ENCODE measurements at places on chromosomes 3 and 15.

DNA sequence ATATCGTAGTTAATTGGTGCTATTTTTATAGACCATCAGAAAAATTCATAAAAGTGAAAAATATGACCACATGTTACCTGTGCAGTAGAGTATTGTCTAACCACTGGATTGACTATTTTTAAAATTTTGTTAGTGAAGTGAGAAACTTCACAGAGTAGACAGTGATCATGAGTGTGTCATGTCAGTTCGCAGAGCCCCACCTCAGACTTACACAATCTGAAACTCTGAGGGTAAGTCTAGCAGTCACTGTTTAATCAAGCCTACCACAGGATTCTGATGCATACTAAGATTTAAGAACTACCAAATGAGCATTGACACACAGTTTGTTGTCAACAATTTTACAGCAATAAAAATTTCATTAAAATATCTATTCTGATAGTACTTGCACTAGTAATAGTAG is 552.9 kb upstream of the SUCLG2 start:
- no peak for DNase-seq

DNA sequence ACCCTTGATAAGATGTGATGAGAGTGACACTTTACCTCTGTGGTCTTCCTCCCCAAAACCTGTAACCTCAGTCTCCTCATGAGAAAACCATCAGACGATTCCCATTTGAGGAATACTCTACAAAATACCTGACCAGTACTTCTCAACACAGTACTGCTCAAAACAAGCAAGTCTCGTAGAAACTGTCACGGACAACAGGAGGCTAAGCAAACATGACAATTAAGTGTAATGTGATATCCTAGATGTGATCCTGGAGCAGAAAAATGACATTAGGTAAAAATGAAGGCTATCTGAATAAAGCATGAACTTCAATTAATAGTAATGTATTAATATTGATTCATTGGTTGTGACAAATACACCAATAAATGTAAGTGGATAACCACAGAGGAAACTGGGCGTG is 113.6 kb downstream of the CACNA2D3 start:
- DNase-seq, result no peak

DNA sequence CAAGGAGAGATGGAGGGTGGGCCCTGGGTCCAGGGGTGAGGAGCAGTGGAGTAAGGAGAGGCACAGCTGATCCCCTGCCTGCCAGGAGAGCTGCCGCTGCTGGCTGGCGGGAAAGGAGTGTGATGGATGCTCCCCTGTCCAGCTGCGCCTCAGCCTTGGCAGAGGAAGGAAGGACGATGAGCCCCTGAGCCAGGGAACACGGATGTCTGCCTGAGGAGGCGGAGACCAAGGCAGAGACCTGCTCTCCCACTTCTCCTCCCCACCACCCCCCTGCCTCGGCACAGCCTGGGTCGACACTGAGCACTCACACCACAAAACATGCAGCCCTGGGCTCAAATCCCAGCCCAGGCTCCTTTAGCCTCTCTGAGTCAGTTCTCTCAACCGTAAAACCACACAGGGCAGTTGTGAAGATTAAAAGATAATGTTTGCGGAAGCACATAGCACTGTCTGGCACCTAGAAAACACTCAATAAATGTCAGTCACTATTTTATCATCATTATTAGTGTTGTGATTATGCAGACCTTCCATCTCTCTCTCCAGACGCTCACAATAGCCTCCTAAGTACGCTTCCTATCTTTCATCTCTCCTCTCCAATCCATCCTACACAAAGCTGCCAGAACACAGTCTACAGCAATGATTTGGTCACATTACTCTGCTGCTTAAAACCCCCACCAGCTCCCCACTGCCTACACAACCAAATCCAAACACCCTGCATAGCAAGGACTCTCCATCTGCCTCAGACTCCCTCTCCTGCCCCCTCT is 52.2 kb downstream of the SEMA5B start:
- peak; percentile 71 for DNase-seq

GRCh38 chr15:73228128-73228646 is 140.6 kb downstream of the HCN4 start:
- DNase-seq, result no peak

DNA sequence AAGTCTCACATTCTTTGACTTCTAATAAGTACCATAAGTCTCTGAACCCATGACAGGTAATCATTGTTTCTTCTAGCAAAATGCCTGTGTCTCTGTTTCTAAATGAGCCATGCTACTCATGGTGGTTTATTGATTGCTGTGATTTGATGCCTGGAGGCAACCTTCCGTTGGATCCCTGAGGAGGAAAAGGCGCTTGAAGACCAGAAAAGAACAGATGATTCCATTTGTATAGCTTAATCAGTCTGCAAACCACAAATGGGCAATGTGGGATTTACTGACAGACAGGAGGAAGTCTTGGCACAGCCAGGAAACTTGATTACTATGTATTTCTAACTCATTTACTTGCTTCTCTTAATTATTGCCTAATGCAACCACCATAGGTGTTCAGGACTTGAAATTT is 103.1 kb upstream of the MRPL3 start:
- DNase-seq, result no peak

All from HTR-8/SVneo (cell line).